Body of pancreas (tissue), 4 donors: ENCODE measurements at places on chromosomes 13 and 19. TPM values are rescaled to one million over a fixed set of nuclear protein-coding genes. Genes with fewer than 3 reads are reported as not detected.

GRCh38 chr19:39568604-39569003 is 28.6 kb upstream of the EID2 start:
- H3K27me3 ChIP-seq, result peaks cover 4% of the 10 kb centered on the region

GRCh38 chr13:66896933-66897332 is 333.2 kb downstream of the PCDH9 start:
- H3K4me3 ChIP-seq, result no peak overlapping the region
- no peaks in the 10 kb centered on the region for H3K36me3 ChIP-seq
- no peak overlapping the region for H3K27ac ChIP-seq
- no peaks in the 10 kb centered on the region for H3K4me1 ChIP-seq
- no peak for DNase-seq
- no peaks in the 10 kb centered on the region for H3K27me3 ChIP-seq

LINGO3 gene
- total RNA-seq, result not detected

DNA sequence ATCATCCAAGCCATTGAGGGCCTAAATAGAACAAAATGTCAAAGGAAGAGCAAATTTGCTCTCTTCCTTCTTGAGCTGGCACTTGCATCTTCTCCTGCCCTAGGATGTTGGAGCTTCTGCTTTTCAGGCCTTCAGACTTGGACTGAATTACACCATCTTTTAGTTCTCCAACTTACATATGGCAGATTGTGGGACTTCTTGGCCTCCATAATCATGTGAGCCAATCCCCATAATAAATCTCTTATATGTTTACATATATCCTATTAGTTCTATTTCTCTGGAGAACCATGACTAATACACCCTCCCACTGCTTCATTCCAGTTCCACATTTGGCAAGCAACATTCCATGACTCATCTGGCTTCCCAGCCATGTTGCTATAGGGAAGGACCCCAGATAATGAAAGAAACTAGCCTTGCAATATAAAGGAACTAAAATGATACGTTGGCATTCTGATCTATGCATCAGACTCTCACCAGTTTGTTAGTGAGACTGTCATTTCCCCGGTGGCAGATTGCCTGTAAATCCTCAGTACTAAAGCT is 11.0 kb upstream of the ACOD1 start:
- H3K27ac ChIP-seq, result no peak overlapping the region
- no peak for DNase-seq
- H3K4me3 ChIP-seq, result no peak overlapping the region
- no peaks in the 10 kb centered on the region for H3K27me3 ChIP-seq
- H3K36me3 ChIP-seq, result no peaks in the 10 kb centered on the region
- H3K4me1 ChIP-seq, result no peaks in the 10 kb centered on the region

GRCh38 chr19:46076951-46077814 is 36.4 kb upstream of the IGFL4 start:
- no peak overlapping the region for H3K27ac ChIP-seq
- peaks cover 11% of the 10 kb centered on the region for H3K4me1 ChIP-seq
- H3K27me3 ChIP-seq, result peaks cover 14% of the 10 kb centered on the region
- no peak overlapping the region for H3K4me3 ChIP-seq

MEDAG gene
- 36.6 TPM for total RNA-seq

DAND5 gene
- not detected for total RNA-seq

TRPC4 gene
- 0.33 TPM for total RNA-seq

SIGLEC8 gene
- total RNA-seq, result 0.52 TPM
